SK-N-MC (cell line): ENCODE measurements at places on chromosomes 1 and 21.

- DNase-seq = no peak
Observed at GRCh38 chr1:110487726-110488125, 31.2 kb downstream of the KCNA10 start.

DNA sequence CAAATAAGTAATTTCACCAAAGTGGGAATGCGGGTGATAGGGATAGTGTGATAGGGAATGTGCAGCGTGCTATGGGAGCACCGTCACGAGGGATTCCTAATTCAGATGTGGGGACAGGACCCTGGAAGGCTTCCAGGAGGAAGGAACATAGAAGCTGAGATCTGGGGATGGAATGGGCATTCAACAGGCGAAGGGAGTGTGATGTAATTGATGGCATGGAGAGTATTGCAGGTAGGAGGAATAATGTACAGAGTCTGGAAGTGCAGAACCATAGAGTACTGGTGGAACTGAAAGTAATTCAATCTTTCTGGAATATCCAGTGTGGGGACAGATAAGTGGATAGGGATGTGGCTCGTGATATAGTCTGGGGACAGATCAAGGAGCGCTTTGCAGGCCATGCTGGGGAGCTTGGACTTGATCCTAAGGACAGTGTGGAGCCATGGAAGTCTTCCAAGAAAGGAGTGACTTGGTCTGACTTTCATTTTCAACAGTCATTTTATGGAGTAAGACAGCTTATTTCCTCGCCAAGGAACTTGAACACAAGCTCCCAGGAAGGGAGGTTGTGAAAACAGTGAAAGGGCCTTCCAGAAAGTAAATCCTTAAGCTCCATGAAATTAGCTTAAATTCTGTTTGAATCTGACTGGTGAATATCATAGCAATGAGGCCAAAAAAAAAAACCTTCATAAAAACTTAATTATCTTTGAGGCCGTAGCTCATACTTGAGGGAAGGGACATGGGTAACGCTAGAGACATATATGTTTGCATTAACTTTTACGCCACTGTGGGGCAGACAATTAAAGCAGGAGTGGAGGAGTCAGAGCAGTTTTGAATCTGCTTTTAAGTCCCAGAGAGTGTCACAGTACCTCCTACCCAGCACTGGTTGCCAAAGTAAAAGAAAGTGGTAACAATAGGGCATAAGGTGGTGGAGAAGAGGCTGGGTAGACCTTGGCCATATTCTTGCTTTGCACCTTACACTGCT lies 55.8 kb downstream of the ROR1 start:
- no peak for DNase-seq

- DNase-seq = no peak
Observed at GRCh38 chr1:105785021-105785420, 1271.5 kb upstream of the PRMT6 start.

- DNase-seq = no peak
Observed at GRCh38 chr21:41908829-41909228, 29.7 kb upstream of the PRDM15 start.

DNA sequence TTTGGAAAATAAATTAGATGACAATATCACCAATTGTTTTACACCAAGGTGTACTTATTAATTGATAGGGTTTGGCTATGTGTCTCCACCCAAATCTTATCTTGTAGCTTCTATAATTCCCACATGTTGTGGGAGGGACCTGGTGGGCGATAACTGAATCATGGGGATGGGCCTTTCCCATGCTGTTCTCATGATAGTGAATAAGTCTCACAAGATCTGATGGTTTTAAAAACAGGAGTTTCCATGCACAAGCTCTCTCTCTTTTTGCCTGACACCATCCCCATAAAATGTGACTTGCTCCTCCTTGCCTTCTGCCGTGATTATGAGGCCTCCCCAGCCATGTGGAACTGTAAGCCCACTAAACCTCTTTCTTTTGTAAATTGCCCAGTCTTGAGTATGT lies 131.0 kb upstream of the LMO4 start:
- DNase-seq = no peak

DNA sequence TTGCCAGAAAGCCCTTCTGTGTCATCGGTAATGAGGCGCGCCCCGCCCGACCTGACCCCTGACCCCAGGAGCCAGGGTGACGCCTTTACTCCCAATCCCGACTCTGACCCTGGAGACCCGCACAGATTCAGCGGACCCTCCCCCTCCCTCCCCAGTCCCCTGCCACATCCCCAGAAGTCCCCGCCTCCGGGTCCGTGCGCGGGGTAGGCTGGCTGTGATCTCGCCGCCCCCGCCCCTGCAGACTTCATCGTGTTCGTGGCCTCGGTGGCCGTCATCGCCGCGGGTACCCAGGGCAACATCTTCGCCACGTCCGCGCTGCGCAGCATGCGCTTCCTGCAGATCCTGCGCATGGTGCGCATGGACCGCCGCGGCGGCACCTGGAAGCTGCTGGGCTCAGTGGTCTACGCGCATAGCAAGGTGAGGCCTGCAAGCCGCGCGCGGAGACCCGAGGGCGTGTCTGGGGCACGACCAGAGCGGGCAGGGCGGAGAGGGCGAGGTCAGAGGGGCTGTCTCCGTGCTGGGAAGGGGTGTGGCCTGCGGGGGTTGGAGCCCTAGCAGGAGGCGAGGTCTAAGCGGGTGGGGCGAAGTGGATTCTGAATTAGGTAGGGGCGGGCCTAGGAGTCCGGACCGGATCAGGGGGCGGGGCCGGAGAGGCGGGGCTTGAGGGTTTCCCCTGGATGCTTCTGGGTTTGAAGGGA lies 34.8 kb downstream of the KCNQ4 start:
- DNase-seq = no peak

- peak; percentile 45 for DNase-seq
Observed at GRCh38 chr1:88134983-88135921, 548.8 kb upstream of the PKN2 start.

GRCh38 chr1:208241512-208241911 lies 2.7 kb downstream of the PLXNA2 start:
- DNase-seq = no peak

DNA sequence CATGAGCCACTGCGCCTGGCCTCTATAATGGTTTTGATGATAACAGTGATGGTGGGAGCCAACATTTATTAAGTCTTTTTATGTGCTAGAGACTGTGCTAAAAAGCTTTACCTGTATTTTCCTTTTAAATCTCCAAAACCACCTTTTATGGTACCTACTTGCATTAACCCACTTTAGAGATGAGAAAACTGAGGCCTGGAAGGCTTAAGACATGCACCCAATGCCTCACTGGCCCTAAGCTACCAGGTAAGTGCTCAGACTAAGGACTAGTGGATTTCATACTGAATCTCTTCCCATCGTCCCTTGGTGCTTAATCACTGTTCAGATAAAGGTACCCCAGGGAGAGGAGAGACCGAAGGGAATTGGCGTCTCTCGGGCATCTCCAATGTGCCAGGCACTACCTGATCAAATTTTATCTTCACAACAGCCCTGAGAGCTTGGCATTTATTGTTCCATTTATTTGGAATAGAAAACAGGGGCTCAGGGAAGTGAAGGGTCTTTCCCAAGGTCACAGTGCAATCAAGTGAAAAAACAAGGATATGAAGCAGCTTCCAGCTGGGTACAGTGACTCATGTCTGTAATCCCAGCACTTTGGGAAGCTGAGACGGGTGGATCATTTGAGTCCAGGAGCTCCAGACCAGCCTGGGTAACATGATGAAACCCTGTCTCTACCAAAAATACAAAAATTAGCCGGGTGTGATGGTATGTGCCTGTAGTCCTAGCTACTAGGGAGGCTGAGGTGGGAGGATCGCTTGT lies 84.2 kb downstream of the LACTBL1 start:
- DNase-seq = no peak

DNA sequence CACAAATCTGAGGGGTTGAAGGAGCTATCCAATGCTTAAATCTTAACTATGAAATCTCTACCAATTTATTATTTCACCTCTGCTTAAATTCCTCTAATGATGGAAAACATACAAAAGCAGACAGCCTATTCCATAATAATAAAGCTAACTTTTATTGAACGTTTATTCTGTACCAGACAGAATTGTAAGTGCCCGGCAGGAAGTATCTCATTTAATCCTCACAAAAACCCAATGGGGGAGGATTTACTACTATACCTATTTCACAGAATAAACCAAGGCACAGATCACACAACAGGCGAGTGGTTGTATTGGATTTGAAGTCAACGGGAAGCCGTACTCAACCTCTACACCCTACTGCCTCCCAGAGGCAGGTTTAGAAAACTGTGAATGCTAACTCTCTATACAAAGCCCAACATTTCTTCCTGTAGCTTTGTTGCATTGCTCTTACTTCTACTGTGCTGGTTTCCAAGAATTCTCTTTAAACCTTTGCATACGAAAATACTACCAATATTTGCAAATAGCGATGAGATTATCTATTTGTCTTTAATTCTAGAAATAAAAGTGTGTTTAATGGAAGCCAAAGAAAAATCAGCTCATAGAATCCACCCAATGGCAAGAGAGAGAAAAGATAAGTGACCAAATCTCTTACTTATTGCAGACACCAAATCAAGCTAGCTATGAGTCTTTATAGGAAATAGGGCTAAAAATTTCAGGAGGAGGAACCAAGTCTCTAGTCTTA lies 33.5 kb upstream of the C1orf53 start:
- DNase-seq = no peak

DNA sequence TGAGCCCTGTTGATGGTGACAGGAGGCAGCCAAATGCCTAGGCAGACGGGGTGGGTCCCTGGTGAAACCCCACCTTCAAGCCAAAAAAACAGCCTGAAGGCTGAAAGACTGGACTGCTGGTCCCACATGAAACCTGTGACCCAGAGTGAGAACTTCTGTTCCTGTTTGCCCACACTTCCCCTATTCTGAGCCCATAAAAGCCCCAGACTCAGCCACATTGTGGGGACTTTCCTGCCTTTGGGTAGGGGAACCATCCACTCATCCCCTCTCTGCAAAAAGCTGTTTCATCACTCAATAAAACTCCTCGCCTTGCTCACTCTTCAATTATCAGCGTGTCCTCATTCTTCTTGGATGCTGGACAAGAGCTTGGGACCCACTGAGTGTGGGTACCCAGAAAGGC lies 25.2 kb downstream of the HTR6 start:
- no peak for DNase-seq

GRCh38 chr21:18617291-18617690 lies 213.7 kb upstream of the TMPRSS15 start:
- no peak for DNase-seq
